ENCODE measurements at places on chromosomes 7 and 10.

- DNase-seq: no peak
Observed at GRCh38 chr7:158194365-158194900, 393.2 kb downstream of the PTPRN2 start.

DNA sequence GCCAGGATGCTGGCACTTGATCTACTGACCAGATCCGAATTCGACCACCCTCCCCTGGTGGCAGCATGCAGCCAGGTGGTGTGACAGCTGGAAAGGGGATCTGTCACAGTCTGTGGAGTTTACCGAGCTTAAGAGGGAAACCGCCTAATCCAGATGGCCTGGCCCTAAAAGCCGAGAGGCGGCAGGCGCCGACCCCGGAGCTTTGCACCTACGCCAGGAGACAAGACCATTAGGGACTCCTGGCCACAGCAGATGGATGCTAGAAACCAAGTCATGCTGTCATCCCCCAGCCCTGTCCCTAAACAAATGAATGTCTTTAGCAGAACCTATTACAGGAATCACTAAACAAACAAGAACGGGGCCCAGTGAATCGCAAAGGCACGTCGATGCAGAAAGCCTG lies 27.7 kb downstream of the RCC1L start:
- no peak for DNase-seq

GRCh38 chr7:30930621-30931020 lies 19.0 kb downstream of the AQP1 start:
- DNase-seq: no peak

DNA sequence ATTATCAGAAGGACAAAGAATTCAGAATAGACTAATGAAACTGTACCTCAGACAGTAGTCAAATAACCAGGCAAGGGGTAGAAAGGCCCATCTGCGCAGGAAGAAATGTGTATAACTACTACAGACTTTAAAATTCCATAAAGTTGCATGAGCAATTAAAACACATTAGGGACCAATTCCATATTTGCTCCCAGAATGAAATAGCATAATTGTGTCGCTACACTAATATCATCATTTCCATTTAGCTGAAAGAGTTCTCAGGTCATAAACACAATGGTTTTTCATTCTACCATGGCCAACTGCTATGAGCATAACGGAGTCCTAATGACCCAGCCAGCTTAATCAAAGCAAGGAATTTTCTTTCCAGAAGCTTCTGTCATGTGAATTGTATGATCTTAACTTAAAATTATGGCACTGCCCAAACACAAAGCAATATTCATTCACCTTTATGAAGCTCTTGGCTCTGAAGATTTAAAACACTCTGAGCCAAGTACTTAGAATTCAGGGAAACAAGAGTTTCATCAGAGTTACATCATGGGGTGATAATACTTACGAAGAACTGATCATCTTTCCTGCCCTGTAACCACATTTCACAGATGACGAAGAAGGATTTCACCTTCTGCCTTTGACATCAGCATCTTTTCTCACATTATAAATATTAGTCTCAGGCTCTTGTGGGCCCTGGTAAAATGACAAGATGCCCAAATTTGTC lies 98.1 kb upstream of the DOCK1 start:
- DNase-seq: no peak

DNA sequence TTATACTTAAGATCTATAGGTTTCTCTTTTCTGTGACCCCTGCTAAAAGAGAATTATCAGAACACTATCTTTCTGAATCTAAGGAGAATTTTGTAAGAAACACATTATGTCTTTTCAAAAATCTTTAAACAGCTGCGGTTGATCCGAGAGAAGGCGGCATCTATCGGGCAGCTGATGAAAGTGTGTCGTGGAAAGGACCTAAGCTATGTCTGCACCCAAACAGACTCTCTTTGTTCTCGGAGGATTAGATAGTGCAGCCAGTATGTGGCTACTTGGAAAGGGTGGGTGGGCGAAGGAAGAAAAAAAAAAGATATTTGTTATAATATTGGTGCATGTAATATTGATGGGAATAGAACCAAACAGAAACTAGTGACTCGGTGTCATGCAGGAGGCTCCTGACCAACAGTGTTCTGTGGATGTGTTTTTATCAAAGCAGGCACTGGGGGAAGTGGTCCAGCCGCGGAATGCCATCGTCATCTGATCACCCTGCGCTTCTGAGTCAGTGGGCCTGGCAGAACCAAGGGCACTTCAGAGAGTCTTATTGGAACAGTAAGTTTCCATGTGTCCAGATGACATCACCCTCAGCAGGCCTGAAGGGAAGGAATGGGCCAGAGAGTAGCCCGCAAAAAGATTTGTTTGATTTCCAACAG lies 509.7 kb upstream of the AKR1E2 start:
- DNase-seq: no peak

GRCh38 chr10:28219251-28219650 lies 83.6 kb downstream of the MPP7 start:
- no peak for DNase-seq

DNA sequence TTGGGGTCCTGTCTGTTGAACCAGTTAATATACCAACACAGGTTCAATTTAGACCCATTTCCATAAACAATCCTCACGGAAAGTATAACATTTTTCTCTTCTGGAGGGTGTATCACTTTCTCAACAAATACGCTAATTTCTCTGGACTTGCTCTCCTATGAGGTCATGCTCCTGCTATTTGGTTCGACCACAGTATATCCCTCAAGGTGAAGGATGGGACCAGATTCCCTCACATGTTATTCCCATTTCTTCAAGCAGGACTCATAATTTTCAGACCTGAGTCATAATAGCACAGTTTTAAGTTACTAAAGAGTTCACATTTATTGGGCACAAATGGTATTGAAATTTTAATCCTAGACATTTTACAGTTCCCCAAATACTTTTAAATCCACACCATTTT lies 57.2 kb downstream of the ADAM12 start:
- DNase-seq: no peak

DNA sequence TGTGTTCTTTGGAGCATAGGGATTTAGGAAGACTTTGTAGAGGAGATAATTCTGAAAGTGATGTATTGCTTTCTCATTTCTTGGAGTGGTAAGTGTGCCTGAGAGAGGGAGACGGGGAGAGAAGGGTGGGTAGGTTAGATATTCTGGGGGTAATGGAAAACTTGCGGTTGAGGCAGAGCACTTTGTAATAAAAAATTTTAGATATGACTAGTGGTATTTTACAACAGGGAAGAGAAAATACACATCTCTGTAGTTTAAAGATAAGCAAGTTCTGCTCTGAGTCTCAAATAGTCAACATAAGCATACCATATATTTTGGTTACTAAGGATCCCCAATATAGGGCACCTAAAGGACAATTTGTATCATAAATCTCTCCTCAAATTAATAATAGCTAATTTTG lies 6.6 kb downstream of the VPS50 start:
- DNase-seq: no peak

- no peak for DNase-seq
Observed at GRCh38 chr7:146131701-146132100, 15.1 kb downstream of the CNTNAP2 start.

DNA sequence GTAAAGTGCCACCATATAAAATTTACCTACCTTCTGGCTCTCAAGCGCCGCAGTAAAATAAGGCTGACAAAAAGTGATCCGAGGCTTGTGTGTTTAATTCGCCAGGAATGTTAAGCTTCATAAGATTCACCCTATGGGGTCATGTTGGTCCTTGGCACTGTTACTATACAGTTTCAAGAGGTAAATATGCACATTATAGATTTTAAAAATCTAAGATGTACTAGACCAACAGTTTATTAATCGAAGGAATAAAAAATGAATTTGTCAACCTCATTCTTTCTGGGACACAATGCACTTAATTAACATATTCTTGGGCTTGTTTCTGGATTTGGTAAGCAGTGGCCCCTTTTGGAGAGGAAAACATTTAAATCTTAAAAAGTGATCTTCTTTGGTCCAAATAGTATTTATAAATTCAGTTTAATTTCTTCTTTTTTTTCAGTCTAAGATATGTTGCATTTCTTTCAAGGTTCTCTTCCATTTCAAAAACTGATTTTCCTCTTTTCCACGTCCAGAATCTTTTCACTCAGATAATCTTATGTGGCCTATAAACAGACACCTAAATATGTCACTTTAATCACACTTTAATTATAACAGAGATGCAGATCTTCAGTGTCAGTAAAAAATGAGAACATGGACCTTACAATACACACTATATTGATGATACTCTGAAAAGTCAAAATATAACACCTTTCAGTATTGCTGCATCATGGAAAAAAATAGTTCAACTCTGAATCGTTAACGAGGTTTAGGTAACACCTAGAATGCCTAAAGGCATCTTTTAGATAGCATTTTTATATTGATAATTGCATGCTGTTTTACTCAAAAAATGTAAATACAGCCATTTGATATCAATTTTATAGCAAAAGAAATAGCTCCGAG lies 3.8 kb upstream of the SKIDA1 start:
- no peak for DNase-seq

- DNase-seq: no peak
Observed at GRCh38 chr10:132281915-132282666, 25.7 kb downstream of the STK32C start.

DNA sequence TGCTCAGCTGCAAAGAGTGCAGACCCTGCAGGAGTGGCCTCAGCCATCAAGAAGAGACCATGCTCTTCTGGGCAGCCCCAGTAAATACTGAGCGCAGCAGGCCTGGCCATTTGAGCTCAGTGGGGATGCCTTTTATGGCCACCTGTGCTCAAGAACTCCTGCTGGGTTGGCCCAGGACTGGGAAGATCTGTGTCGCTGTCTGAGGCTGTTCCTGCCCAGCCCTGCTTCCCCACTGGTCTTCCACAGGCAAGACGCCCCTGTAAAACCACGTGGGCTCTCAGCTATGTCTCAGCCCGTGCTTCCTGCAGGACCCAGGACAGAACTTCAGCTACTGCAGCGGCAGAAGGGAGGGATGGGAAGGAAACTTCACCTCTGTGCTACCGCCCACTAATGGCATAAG lies 10.5 kb upstream of the PPIF start:
- DNase-seq: no peak

GRCh38 chr10:6347391-6347951 lies 144.7 kb downstream of the PFKFB3 start:
- peak; percentile 55 for DNase-seq

All from effector memory CD8-positive, alpha-beta T cell (primary cell).